Pancreas (tissue), 10 donors: ENCODE measurements at places on chromosomes 13 and 19. TPM values are rescaled to one million over a fixed set of nuclear protein-coding genes. Genes with fewer than 3 reads are reported as not detected.

FUT6 gene
- total RNA-seq = 3.5 TPM

CYP2A7 gene
- total RNA-seq = not detected

SIGLEC9 gene
- 2.7 TPM for total RNA-seq

NOVA2 gene
- total RNA-seq = 0.60 TPM
